ENCODE measurements at places on chromosomes 2 and 18.

GRCh38 chr2:112230371-112230770, 24.5 kb downstream of the ZC3H8 start:
- no peak for DNase-seq

DNA sequence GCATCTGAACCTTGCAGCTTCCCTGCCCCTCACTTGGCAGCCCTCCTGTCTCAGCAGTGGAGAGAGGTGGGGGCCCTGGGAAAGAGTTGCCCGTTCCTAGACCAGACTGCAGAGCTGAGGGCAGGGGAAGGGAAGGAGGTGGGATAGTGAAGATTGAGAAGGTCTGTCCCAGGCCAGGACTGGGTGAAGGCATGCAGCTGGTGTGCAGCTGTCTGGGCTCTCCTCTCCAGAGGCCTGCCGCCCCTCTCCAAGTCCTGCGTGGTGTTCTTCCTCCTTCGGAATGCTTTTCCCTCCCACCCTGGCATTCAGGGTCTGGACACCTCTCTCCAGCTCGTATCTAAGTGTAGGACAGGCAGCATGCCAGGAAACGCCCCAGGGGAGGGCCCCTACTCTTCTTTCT, 323.5 kb downstream of the CELF4 start:
- no peak for DNase-seq

- no peak for DNase-seq
Observed at GRCh38 chr18:49021076-49021432, 70.3 kb upstream of the SMAD7 start.

DNA sequence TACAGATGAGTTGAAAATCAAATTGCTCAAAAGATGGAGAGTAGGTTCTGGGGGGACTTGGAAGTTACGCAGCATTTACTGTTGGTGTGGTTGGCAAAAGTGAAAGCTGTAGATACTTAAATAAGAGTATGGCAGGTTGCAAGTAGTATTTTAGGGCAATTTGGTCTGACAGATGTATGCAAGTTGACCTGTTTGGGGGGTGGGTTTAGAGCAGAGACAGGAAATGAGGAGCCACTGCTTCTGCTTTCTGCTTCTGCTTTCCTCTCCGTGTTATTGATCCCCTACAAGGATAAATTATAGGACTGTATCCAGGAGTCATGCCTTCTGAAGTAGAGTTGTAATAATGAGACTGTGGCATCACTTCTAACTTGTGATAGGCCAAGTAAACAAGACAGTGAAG, 71.2 kb downstream of the EPAS1 start:
- DNase-seq, result no peak

GRCh38 chr18:3411327-3411726, 38.6 kb upstream of the TGIF1 start:
- DNase-seq, result no peak

DNA sequence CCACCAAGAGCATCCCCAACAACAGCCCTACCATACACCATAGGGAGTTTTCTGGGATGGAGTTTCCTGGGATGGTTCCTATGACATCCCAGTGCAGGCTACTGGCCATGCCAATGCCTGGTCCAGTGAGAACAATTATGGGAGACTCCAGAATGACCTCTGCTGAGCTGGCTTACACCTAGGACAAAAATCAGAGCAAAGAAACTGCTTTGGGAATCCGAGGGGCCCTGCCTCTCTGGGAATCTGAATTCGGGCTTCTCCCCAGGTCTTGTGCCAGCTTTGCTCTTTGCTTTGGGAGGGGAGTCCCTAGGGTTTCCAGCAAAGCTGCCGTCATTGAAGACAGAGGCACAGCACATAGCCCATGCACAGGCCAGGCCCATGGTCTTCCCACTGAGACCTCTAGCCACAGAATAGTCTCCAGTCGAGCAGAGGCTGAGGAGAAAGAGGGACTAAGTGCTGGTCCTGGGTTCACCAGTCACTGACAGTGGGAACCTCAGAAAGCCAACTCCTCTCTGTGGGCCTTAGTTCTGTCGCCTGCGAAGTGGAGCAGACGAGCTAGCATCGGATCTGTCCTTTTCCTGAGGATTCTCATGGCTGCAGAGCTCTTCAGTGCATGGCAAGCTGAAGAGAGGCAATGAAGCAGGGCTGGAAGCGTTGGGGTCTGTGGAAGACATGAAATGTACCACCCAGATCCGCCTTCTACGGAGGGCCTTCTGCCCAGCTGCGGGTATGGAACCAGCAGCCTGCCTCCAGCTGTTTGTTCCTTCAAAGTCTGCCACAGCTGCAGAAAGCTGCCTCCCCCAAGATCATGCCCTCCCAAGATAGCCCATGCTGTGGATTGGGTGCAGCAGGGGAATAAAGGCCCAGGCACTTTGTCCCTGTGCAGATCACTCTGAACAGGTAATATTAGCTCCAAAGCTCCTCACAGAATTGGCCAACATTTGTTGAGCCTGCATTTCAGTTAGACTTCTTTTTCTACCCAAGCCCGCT, 11.2 kb upstream of the LBH start:
- DNase-seq, result no peak

- no peak for DNase-seq
Observed at GRCh38 chr2:21253311-21254027, 129.7 kb downstream of the TDRD15 start.

DNA sequence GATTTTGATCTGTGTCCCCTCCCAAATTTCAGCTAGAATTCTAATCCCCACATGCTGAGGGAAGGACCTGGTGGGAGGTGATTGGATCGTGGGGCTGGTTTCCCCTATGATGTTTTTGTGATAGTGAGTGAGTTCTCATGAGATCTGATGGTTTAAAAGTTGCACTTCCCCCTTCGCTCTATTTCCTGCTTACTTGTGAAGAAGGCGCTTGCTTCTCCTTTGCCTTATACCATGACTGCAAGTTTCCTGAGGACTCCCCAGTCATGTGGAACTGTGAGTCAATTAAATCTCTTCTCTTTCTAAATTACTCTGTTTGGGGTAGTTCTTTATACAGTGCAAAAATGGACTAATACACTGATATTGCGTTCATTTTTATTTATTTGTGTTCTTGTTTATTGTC, 636.8 kb upstream of the LINC00305 start:
- DNase-seq, result no peak

GRCh38 chr2:67485431-67485830, 88.3 kb downstream of the ETAA1 start:
- DNase-seq, result no peak

Measured in AG04450 (cell line).